Activated naive CD4-positive, alpha-beta T cell treated with anti-CD3 and anti-CD28 coated beads for 36 hours (primary cell): ENCODE measurements at places on chromosomes 7 and 10.

GRCh38 chr7:116727432-116728009, 55.5 kb downstream of the MET start:
- DNase-seq = no peak

DNA sequence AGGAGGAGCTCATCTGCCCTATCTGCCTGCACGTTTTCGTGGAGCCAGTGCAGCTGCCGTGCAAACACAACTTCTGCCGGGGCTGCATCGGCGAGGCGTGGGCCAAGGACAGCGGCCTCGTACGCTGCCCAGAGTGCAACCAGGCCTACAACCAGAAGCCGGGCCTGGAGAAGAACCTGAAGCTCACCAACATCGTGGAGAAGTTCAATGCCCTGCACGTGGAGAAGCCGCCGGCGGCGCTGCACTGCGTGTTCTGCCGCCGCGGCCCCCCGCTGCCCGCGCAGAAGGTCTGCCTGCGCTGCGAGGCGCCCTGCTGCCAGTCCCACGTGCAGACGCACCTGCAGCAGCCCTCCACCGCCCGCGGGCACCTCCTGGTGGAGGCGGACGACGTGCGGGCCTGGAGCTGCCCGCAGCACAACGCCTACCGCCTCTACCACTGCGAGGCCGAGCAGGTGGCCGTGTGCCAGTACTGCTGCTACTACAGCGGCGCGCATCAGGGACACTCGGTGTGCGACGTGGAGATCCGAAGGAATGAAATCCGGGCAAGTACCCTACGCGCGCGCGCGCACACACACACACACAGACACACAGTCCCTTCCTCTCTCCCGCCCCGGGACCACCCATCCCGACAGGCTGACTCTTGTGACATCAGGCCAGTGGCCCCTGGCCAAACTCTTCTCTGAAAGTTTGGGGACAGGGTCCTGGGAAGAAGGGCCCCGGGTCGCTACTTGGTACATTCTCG, 538 bp downstream of the TRIM8 start:
- DNase-seq = peak; percentile 87

GRCh38 chr10:74453169-74453568, 302.1 kb downstream of the ADK start:
- DNase-seq = no peak

- DNase-seq = no peak
Measured at GRCh38 chr10:76905251-76905650, 732.4 kb downstream of the KCNMA1 start.

GRCh38 chr7:25318047-25318446, 89.8 kb upstream of the NPVF start:
- DNase-seq = no peak

GRCh38 chr10:85645926-85646711, 720.5 kb downstream of the GRID1 start:
- DNase-seq = no peak

DNA sequence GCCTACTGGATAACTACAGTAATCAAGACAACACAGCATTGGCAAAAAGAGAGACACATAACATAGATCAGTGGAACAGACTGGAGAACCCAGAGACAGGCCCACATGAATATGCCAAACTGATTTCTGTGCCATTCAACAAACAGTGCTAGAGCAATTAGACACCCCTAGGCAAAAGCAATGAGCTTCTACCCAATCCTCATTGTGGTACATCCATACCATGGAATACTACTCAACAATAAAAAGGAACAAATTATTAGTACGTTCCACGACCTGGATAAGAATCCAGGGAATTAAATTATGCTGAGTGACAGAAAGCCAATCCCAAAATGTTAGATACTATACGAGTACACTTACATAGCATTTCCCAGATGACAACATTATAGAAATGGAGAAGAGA, 2.8 kb upstream of the SVIL start:
- DNase-seq = no peak

DNA sequence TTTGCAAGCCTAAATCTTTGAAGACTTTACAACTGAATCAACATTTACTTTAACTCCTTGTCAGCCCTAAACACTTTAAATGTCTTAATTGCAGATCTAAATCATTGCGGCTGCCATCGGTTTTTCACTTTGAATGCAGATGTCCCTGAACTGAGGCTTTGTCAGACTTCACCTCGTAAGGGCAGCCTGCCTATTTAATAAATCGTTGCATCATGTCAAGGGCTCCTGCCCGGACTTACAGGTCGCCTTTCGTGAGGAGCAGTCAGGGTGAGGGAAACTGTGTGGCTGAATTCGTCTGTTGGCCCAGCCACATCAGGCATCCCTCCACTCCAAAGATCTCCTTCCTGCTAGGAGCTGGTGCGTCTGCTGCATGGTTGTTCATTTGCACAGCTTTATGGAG, 368.2 kb upstream of the NPVF start:
- DNase-seq = no peak

DNA sequence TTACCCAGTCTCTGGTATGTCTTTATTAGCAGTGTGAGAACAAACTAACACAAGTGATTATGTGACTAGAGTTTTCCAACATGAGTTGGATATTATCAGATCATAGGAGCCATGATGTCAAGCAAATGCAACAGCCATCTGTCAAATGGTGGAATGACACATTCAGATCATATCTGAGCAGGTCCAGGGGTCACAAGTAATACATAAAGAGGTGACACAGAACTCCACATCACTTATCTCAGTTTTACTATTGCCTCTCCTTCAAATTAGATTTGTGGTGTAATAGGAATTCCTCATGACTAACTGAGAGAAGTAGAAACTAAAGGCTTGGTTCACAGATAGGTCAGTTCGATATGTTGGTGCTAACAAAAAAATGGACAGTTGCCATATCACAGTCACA, 12.2 kb upstream of the SAMD9L start:
- no peak for DNase-seq

- DNase-seq = no peak
Measured at GRCh38 chr10:119242186-119242585, 34.8 kb downstream of the GRK5 start.

- DNase-seq = no peak
Measured at GRCh38 chr7:73585196-73585595, 6.8 kb upstream of the TBL2 start.

DNA sequence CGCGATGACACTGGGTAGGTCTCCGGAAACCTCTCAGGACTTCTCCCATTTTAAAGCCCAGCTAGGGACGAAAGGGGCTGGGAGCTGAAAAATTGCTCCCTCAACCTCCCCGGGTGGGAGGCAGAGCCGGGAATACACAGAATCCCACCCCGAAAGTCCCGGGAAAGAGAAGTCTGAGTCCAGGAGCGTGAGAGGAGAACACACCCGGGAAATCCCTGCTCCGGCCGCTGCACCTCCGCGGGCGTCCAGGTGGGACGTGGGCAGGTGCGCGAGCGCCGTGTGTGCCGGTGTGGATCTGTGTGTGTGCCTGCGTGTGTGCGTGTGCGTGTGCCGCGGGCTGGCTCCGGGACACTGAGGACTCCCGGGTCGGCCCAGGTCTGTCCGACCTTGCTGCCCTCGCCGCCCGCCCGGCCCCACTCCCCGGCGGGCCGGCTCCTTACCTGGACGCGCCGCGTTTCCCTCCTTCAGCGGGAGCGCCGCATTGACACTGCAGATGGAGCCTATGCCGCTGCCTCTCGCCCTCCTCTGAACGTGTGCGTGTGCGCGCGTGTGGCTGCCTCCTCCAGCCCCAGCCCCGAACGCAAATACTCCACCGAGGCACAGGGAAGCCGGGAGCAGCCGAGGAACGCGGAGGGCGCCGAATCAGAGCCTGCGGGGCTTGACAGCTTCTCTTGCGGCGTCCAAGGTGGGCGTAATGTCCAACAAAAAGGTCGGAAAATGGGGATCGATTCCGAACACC, at the start of gene PLXNA4:
Gene PLXNA4, minus strand, starts transcription at position 489 of the 739 bp plus-strand sequence. CDS start 67,777 bp downstream, outside the sequence.
- peak; percentile 10 for DNase-seq

GRCh38 chr10:44520651-44521050, 135.8 kb upstream of the CXCL12 start:
- DNase-seq = no peak

DNA sequence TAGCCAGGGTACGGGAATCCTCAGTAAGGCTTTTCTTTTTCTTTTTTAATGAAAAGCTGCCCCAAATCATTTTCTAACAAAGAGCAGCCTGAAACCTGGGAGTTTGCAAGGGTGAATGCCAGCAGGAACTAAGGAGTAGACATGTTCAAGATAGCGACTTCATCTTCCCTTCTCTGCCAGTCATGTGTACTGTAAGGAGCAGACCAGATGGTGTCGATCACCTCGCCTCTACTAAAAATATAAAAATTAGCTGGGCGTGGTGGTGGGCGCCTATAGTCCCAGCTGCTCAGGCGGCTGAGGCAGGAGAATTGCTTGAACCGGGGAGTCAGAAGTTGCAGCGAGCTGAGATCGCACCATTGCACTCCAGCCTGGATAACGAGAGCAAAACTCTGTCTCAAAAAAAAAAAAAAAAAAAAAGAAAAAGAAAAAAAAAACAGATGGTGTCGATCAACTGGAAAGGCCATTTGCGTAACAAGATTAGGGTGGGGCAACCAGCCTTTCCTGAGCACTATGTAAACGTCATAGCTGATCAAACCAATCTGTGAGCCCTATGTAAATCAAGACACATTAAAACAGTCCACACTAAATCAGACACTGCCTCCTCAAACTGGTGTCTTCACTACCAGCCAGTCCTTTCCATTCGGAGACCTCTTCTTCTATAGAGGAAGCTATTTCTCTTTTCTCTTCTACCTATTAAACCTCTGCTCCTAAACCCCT, 33.8 kb downstream of the NOLC1 start:
- DNase-seq = no peak

GRCh38 chr10:51521605-51522004, 177.8 kb downstream of the CSTF2T start:
- no peak for DNase-seq

- peak; percentile 84 for DNase-seq
Measured at GRCh38 chr7:101688183-101688831, 59.2 kb upstream of the MYL10 start.

- no peak for DNase-seq
Measured at GRCh38 chr7:37249240-37249639, 199.4 kb downstream of the ELMO1 start.

DNA sequence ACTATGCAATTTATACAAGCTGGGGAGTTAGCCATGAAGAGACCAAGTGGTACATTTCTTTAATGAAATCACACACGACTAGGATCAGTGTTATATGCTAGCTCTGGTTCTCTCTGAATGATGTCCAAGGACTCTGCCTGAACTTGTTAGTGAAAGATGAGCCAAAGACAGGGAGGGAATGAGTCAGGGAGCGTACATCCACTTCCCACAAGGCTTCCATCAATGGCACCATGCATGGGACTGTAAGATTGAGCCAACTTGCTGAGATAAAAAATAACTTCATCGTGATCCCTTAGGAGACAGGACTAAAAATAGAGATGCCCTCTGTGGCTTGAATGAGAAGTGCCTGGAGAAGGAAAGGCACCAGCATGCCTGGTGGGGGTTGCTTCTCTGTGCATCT, 629.7 kb downstream of the ACTR3B start:
- DNase-seq = no peak

GRCh38 chr10:88457660-88458059, 125.5 kb downstream of the RNLS start:
- peak; percentile 10 for DNase-seq

GRCh38 chr10:2938869-2939268, 128.5 kb upstream of the PFKP start:
- no peak for DNase-seq

DNA sequence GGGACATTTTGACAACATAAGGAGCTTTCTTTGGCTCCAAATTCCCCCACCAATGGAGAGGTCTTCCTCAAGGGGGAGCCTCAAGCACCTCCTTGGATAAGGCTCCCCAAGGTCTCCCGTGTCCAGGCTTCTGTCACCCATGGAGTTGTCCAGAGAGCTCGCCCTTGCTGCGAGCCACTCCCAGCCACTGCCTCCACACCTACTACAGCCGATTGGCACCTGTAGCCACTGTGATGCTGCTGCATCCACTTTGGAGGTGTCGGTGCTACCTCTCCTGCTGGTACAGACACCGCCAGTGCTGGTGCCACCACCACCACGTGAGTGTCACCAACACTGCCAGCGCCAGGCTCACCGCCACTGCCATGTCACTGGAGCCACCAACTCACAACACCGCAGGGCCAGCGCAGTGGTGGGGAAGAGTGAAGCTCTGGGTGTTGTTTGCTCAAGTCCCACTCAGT, 22.1 kb upstream of the ENO4 start:
- DNase-seq = no peak

DNA sequence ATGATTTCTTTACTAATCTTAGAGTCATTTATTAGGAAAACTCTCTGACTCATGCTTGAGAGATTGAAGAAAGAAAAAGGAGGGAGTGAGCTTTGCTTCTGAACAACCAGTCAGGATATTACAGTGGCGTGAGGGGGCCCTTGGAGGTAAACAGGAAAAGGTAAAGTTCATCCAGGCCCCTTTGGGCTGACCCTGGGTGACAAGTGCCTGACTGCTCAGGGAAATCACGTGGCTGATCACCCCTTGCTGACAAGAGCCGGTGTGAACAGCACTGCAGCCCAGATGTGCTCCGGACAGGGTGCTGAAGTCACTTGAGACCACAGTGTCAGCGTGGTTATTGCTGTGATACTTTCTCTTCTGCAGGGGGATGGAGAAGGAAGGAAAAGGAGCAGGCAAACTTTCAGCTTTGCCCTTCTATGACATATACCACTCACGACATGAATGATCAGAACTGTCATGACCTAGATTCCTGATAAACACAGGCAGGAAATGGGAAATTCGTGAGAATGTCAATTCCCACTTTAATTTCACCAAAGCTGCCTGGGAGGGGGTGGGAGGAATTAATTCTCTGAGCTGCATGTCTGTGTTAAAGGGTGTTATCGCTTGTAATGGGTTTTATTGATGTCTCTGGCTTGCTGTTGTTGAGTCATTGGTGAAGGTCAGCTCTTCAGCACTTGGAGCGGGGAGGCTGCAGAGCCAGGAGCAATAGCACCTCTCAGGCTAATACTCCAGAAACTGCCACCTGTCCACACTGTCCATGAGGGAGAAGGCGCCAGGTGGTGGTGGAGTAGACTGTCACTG, 139.8 kb upstream of the AOAH start:
- no peak for DNase-seq

DNA sequence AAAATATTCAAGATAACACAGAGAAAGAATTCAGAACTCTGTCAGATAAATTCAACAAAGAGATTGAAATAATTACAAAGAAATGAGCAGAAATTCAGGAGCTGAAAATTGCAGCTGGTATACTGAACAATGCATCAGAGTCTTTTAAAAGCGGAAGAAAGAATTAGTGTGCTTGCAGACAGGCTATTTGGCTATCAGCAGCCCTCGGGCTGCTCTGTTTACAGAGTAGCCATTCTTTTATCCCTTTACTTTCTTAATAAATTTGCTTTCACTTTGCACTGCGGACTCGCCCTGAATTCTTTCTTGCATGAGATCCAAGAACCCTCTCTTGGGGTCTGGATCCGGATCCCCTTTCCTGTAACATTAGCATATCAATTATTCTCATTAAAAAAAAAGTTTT, 1040.0 kb downstream of the SORCS3 start:
- DNase-seq = no peak

GRCh38 chr7:158676906-158677305, 27.7 kb downstream of the NCAPG2 start:
- DNase-seq = no peak

GRCh38 chr7:159035571-159036073, 109.0 kb downstream of the VIPR2 start:
- no peak for DNase-seq

- DNase-seq = no peak
Measured at GRCh38 chr7:47470567-47471357, 111.1 kb downstream of the TNS3 start.
